Central memory CD4-positive, alpha-beta T cell (primary cell): ENCODE measurements at places on chromosomes 6 and 20.

DNA sequence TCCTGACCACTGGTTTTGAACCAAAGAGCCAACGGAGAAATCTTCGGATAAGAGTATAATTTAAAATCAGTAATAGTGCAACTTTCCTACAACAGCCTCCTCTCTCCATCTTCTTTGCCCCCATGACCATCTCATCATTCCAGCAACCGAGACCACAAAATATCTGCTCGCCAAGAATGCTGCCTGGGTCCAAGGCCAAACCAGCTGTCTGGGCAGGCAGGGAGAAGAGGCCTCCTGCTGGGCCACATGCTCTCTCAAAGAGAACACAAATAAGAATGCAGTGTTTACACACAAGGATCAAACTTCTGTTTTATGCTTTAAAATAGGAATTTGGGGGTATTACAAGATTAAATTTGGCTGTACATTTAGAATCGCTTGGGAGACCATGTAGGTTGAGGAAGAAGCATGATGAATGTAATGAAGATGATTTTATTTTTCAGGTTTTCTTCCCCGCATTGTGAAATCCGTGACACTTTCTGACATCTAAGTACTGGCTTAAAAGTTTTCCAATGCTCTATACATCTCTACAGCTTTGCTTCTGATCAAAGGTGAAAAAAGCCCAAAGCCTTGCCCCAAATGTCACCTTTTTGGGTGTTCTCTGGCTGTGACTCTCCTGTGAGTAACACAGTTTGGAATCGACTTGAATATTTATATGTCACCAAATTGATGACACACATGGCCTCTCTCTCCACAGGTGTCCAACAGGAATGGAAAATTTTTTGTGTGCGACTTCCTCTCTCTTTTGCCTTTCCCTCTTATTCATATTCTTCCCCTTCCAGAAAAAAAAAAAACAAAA, 79.4 kb upstream of the PROKR2 start:
- DNase-seq, result no peak

GRCh38 chr6:169849396-169849795, 98.0 kb downstream of the ERMARD start:
- no peak for DNase-seq

- no peak for DNase-seq
Measured at GRCh38 chr20:21016751-21017150, 89.4 kb downstream of the LINC00237 start.

GRCh38 chr20:45258259-45258658, 3.9 kb upstream of the SLPI start:
- no peak for DNase-seq

GRCh38 chr6:45590696-45591184, 213.0 kb upstream of the SUPT3H start:
- no peak for DNase-seq

DNA sequence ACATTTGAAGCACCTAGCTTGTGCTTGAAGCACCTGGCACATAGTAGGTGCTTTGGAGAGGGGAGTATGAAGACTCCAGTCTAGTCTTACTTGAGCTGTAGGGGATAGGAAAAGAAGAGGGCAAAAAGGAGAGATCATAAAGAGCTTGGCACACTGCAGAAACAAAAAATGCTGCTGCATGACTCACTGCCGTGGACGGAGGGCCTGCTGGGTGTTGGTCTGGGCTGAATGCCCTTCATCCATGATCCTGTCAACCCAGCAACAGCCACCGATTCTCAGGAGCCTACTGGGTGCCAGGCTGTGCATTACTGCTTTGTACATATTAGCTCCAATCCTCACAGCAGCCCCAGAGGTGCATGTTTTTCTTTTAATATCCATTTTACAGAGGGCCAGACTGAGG, 6.0 kb downstream of the PDYN start:
- DNase-seq, result no peak

- DNase-seq, result no peak
Measured at GRCh38 chr20:63531686-63532448, 5.3 kb downstream of the PTK6 start.

DNA sequence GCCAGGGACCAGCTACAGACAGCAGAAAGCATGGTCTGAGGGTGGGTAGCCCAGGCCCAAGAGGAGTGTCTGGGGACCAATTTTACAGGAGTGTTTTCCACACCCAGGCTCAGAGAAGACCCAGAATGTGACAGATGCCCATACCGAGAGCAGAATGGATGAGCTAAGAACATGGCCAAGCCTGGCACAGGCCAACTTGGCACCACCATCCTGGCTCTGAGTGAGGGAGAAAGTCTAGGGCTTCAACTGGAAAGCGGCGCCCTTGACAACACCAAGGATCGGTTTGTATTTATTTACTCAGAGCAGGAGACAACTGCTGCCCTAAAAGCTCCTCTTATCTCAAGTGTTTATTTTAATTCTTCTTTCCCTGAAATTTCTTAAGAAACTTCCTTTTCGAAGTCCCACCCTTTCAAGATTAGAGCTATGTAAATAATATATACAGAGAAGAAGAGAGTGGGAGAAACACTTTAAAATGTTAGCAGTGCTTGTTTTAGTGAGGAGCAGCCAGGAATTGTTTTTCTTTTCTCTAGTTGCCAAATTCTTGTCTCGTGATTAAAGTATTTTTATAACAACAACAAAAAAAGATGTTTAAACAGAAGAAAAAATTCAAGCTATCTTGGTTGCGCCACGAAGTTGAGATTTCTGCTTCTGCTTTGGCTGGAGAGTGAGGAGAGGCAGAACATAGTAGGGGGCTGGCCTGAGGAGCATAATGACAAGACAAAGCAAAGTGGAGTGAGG, 16.2 kb downstream of the TNXB start:
- DNase-seq, result no peak

- no peak for DNase-seq
Measured at GRCh38 chr6:133551847-133552341, 310.7 kb downstream of the EYA4 start.

GRCh38 chr6:40222354-40222753, 288.1 kb upstream of the MOCS1 start:
- DNase-seq, result no peak

DNA sequence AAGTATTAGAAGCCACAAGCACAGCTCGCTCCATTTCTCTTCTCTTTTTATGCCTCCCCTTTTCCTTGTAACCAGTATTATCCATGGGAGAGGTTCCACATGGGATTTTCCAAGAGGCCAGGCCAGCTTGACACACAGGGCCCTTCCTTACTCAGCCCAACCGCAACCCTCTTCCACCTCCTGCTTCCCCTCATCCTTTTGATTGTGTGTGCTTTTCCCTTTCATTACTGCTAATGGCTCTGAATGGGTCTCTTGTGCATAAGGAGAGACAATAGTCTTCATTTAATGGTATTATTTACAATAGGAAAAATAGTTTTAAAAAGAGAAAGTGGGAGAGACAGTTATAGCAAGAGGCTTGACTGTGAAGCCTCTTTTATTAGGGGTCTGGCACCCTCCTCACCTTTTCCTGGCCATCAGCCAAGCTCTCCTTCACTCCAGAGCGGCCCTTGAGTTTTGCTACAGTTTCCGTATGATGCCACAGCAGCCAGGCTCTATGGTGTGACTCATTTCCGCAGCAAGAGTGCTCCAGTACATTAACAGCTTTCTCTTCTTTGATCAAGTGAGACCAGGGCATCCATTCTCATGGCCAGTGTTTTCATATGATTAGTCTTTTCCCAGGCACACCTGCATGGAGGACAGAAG, 579.5 kb downstream of the TFAP2B start:
- DNase-seq, result no peak

- no peak for DNase-seq
Measured at GRCh38 chr6:15501826-15502445, 160.9 kb downstream of the DTNBP1 start.

GRCh38 chr6:152267967-152268845, 369.0 kb downstream of the SYNE1 start:
- DNase-seq, result peak; percentile 12

GRCh38 chr20:35768731-35769664, 2.8 kb upstream of the PHF20 start:
- no peak for DNase-seq

- DNase-seq, result no peak
Measured at GRCh38 chr20:36303020-36303595, 3.0 kb upstream of the DLGAP4 start.

DNA sequence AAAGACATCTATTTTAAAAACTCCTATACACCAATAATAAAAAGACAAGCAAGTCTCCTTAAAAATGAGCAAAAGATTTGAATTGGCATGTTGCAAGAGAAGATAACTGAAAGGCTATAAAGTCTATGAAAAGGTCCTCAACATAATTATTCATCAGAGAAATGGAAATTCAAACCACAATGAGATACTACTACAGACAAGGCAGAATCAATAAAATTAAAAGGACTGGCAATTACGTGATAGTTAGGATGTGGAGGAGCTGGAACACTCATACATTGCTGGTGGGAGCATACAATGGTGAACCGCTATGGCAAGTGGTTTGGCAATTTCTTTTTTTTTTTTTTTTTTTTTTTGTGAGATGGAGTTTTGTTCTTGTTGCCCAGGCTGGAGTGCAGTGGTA, 43.8 kb upstream of the KIF13A start:
- no peak for DNase-seq

DNA sequence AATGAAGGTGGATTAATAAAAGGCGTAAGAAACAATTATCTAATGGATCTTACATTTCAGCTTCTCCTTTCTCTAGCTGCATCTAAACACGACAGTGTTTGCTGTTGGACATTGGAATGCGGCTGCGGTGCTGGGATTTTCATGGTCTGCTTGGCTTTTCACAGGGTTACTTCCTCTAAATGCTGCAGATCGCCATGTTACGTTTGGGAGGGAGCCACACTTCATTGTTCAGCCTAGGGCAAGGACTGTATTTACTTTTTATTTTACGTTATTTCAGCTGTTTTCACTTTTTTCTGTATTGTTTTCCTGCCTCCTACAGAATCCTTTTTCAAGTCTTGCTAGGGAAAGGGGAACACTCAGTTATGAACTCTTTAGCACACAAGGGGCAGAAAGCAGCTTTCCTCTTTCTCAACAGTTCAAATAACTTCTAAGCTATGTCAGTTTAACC, 97.9 kb upstream of the MTHFD1L start:
- no peak for DNase-seq

DNA sequence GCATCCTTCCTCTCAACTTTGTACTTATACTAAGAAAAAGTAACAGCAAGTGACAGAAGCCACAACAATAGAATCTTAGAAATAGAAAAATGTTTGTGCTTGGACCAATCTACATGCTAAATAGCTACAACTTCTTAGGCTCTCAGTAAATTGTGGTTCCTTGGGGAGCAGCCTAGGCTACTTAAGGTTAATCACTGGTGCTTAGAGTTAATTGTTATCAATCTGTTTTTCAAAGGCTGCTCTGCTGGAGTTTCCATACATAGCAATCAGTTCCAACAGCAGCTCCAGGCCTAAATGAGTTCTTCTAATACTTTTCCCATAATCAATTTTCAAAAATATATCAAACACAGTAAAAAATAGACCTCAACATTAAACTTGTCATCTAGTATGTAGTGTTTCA, 571.4 kb downstream of the EPHA7 start:
- no peak for DNase-seq

DNA sequence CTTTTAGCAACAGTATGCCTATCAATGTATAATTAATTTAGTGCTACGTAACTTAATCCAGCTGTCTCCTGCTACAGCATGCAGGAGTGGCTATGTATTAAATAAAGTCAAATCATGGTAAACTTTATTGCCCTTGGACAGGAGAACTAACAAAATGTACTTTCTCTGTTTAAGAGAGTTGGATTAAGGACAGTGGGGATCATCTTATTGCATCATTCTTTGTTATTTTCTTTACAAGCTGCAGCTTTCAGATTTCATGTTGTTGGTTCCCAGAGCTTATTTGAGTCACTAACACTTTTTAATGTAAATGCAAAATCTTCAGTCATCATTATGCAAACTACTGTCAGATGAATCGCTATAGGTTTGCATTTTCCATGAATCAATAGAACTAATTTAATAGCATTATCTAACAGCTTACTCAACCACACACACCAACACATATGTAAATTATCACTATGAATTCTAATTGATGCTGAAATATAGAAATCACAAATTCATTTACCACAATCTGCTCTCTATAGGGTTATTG, 424.7 kb downstream of the MMUT start:
- no peak for DNase-seq

DNA sequence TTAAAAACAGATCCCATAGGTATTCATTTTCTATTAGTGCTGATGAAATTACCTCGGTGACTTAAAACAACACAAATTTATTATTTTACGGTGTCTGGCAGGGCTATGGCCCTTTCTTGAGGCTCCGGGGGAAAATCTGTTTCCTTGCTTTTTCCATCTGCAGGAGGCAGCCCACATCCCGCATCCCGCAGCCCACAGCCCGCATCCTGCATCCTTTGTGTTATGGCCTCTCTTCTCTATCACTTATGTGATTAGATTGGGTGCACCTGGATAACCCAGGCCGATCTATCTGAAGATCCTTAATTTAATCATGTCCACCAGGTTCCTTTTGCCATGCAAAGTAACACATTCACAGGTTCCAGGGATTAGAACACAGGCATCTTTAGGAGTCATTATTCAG, 407.8 kb downstream of the CDC5L start:
- no peak for DNase-seq

DNA sequence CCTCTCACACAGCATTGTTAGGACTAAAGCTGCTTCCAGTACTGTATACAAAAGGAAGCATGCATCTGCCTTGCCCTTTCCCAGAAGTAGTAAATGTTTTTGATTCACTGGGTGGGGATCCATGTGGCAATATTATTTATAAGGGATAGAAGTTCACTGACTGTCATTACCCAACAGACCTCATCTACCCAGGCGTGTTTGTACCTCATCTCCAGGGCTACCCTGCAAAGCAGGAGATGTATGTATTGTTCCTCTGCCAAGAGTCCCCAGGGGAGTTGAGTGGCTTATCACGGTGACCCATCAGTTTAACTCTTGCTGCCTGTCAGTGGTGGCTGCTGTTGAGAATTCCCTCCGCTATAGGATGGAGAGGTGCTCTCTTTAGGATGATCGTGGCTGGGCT, 42.5 kb downstream of the SLC24A3 start:
- DNase-seq, result no peak

GRCh38 chr20:2619961-2620595, 32.4 kb upstream of the NOP56 start:
- no peak for DNase-seq

GRCh38 chr20:1934721-1935573, 39.7 kb downstream of the SIRPA start:
- DNase-seq, result no peak

- no peak for DNase-seq
Measured at GRCh38 chr6:37375376-37375775, 21.6 kb downstream of the RNF8 start.
